Renal pelvis (tissue), 12 donors: ENCODE measurements at places on chromosomes 11 and 22. TPM values are rescaled to one million over a fixed set of nuclear protein-coding genes. Genes with fewer than 3 reads are reported as not detected.

The PHLDB1 gene
- polyA plus RNA-seq, result 204 TPM

The CCDC87 gene
- 0.31 TPM for polyA plus RNA-seq

DNA sequence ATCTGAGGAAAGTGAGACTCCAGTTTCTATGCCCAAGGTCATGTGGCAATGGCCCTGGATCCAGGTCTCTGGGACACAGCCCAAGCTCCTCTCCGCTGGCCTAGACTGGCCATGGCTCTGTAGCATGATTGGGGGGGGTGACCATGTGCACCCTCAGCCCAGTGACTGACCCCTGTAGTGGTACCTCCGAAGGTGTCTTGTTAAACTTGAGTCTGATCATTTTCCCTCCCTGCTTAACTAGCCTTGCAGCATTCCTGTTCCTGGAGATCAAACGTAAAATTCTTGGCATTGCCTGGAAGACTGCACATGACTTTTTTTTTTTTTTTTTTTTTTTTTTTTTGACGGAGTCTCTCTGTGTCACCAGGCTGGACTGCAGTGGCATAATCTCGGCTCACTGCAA is 1116.0 kb downstream of the TBC1D22A start:
- peak; percentile 58 for DNase-seq

GRCh38 chr11:3866206-3866605 is 10.7 kb downstream of the STIM1 start:
- no peak for DNase-seq

The LGALS1 gene
- 538 TPM for polyA plus RNA-seq

The TEAD1 gene
- polyA plus RNA-seq, result 97.4 TPM

DNA sequence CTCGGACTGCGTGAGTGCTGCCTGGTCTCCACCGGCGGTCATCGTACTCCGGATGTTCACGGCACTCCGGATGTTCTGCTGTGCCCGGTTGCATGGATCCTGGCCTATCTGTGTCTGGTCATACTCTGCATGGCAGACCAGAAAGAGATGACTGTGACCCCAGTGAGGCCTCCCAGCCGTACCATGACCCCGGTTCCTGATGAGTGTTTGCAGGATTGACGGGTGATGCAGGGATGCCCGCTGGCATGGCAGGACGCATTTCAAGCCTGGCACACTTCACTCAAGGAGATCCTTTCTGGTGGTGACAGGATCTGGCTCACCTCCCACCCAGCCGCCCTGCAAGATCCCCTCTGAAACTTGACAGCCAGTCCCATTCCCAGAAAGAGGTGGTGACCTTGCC is 6.3 kb downstream of the GLB1L2 start:
- no peak for DNase-seq

GRCh38 chr11:74701351-74701750 is 29.9 kb downstream of the CHRDL2 start:
- DNase-seq, result no peak

GRCh38 chr11:58490827-58491226 is 17.1 kb downstream of the OR5B21 start:
- no peak for DNase-seq

The SLC25A45 gene
- polyA plus RNA-seq, result 8.7 TPM

- no peak for DNase-seq
Measured at GRCh38 chr11:90448256-90448655, 225.4 kb upstream of the CHORDC1 start.
